Stimulated activated CD8-positive, alpha-beta memory T cell treated with anti-CD3 and anti-CD28 coated beads, Interleukin-2, amount 100 ng/mL, for 48 hours (primary cell): ENCODE measurements at places on chromosomes 6 and 20.
A peak's percentile ranks its signal among the peaks of the same experiment; 100 is the strongest.

- DNase-seq = peak; percentile 62
Measured at GRCh38 chr6:27495386-27496135, 22.7 kb upstream of the ZNF184 start.

- no peak for DNase-seq
Measured at GRCh38 chr6:24966381-24966780, 30.6 kb upstream of the RIPOR2 start.

DNA sequence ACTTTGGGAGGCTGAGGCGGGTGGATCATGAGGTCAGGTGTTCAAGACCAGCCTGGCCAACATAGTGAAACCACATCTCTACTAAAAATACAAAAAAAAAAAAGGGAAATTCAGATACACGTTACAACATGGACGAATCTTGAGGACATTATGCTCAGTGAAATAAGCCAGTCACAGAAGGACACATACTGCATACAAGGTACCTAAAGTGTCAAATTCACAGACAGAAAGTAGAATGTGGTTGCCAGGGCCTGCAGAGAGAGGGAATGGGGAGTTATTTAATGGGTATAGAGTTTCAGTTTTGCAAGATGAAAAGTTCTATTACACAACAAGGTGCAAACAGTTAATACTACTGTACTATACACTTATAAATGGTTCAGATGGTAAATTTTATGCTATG is 75.1 kb downstream of the SNX5 start:
- no peak for DNase-seq

DNA sequence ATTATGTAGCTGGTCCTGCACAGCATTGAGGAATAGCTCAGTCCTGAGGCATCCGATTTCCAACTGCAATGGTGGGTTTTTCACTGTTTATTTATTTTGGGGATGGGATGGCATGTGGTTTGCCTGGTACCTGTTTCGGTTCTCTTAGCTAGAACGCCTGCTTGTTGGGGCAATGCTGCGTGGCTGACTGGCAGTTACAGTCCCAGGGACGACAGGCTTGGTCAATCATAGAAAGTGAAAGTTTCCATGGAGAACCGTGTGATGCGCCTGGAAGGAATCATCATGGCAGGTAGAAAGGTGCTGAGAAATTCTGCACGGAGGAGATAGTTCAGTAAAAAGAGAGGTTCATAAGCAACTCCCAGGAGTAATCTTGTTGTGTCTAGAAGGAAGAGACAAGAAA is 18.4 kb downstream of the ID4 start:
- no peak for DNase-seq

DNA sequence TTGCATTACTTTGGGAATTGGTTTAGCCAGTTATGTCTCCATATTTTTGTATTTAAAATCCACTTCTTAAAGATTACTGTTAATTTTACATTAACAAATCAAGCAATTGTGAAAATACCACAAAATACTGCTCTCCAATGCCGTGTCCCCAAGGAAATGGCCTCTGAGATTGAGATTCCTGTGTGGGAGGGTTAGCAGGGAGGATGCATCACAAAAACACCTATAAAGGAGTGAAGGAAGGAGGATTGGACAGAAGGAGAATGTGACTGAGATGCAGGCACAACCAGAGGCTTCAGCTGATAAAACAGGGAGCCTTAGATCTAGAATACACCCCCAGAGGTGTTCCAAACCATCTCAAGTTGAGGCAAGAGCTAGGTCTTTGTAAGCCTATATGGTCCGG is 34.2 kb upstream of the NKAIN2 start:
- DNase-seq = no peak

DNA sequence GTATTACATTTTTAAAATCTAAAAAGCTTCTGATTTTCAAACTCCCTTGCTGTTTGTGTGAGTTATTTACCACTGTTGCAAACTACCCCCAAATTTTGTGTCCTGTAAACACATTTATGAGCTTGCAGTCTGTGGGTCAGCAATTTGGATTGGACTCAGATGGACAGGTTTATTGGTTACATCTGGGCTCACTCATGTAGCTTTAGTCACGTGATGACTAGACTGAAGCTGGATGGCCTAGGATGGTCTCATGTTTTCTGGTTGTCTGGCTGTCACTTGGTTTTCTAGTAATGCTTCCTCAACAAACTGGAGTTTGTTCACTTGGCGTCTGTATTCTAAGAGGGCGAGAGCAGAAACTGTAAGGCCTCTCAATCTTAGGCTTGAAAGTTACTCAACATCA is 12.2 kb upstream of the C6orf58 start:
- DNase-seq = no peak

- DNase-seq = no peak
Measured at GRCh38 chr6:75023634-75024033, 182.2 kb downstream of the COL12A1 start.

DNA sequence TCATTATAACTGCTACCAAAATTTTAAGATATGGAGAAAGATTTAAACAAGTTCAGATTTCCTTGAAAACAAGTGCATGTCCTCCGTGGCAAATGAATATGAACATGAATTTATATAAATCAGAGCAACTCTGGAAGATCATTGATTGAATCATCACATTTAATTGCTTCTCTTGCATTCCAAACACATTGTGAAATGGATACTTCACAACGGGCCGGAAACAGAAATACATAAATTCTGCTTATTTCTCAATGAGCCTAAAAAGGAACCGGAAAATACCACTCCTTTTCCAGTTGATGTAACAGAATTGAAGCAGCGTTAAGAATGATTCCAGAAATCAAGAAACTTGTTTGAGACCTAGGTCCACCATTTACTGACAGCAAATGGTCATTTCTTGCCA is 134.6 kb upstream of the BTN3A2 start:
- no peak for DNase-seq

- no peak for DNase-seq
Measured at GRCh38 chr6:156870924-156871539, 93.9 kb downstream of the ARID1B start.

GRCh38 chr6:15553031-15553430 is 109.8 kb downstream of the DTNBP1 start:
- DNase-seq = no peak

GRCh38 chr6:28408076-28408802 is 8.7 kb upstream of the ZSCAN12 start:
- DNase-seq = no peak

- no peak for DNase-seq
Measured at GRCh38 chr20:16459019-16459700, 114.1 kb downstream of the KIF16B start.

GRCh38 chr6:137399881-137400443 is 94.2 kb downstream of the OLIG3 start:
- DNase-seq = no peak

GRCh38 chr20:7589164-7589563 is 351.1 kb downstream of the HAO1 start:
- DNase-seq = no peak

DNA sequence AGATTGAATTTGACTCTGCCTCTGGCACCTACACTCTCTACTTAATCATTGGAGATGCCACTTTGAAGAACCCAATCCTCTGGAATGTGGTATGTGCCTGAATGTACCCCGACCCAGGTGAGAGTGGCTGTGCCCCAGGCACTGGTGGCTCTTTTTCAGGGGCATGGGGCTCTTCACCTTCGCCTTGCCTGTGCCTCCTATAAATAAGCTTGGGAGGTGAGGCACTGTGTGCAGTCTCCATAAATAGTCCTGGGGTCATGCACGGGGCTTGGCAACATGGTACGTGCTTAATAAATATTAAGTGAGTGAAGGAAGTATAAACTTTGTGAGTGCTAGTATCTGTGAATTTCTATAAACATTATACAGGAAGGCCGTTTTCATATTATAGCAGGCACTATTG is 33.0 kb downstream of the GHRH start:
- DNase-seq = no peak

- no peak for DNase-seq
Measured at GRCh38 chr20:51789434-51789833, 12.9 kb downstream of the SALL4 start.

DNA sequence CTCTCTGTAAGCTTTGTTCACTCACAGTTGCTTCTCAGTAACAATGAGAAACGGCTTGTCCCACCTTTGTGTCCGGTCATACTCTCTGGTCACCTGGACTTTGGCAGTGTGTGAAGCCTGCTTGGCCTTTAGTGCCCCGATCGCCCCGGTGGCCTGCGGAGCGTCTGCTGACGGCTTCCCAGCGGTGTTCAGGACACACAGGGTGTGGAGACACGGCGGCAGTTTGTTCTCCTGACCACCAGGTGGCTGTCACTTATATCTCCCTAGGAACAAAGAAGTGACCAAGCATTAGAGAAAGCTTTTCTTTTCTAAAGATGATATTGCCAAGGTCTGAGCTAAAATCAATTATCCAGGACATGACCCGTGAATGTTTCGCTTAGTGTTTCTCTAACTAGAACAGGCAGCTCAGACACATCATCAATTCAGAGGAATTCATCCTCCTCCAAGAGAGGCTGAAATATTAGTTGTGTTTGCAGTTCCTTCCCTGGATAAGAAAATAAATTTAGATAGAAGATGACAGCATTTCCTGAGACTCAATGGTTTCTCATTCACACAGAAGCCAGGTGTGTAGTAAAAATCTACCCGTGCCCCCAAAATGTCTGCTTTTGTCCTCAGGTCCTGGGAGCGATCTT is 167.4 kb upstream of the THBS2 start:
- DNase-seq = no peak

- DNase-seq = no peak
Measured at GRCh38 chr20:2524709-2525506, 11.5 kb upstream of the TMC2 start.

DNA sequence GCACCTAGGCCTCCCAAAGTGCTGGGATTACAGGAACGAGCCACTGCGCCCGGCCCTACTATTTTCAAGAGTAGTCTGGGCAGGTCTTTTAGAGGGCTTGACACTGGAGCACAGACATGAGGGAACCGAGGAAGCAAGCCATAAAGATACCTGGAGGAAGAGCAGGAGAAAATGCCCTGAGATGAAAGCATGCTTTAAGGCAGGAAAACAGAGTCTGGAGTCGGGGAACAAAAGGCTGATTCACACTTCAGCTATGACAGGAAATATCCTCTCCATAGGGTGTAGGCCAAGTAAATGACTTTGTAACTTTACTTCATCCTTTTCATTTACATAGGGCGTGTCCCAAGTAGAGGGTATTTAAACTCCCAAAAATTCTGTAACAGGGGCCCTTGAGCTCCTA is 4.3 kb upstream of the SERINC3 start:
- DNase-seq = no peak

DNA sequence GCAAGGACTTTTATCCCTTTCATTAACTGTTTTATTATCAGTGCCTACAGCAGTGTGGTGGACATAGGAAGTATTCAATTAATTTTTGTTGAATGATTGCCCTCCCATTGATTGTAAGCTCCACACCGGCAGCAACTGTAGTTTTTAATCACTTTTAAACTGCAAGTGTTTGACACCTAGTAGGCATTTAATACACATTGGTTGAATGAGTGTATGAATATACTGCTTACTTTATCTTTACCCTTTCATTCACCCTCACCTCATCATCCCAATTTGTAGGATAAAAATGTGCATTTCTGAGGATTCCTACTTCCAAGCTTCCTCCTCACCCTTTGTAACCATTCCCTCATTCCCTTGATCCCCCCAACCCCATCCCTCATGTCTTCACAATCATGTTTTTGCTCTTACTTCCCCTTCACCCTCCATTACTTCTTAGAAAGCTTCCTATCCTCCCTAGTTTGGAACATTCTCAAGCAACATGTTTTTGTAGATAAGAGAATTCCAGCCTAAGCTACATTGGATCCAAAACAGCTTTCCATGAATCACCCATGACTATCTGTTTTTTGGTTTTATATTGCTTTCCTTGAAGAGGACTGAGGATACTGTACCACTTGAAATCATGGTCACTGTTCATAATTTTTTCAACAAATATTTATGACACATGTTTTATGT is 955 bp upstream of the SLC26A8 start:
- DNase-seq = no peak

DNA sequence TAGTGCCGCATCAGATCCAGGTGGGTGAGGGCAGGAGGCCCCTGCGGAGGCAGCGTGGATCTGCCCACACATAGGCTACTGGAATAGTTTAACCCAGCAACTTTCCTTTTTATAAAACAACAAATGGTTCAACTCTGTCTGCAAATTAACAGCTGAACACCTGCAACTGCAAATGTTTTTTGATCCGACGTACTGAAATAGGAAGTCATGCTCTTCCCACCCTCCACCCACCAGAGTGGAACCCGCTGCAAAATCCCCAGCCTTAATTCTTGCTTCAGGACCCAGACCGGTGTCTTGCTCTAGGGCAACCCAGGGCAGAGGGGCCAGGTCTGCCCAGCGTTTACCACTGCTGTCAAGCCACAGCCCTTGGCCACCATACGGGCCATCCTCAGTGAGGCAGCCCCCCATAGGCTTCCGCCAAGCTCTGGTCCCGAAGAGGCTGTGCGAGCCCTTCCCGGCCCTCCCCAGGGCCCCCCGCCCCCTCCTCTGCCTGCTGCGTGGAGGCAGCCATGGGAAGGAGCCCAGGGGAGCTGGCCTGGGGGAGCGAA is 334.3 kb downstream of the ZFAND3 start:
- no peak for DNase-seq

DNA sequence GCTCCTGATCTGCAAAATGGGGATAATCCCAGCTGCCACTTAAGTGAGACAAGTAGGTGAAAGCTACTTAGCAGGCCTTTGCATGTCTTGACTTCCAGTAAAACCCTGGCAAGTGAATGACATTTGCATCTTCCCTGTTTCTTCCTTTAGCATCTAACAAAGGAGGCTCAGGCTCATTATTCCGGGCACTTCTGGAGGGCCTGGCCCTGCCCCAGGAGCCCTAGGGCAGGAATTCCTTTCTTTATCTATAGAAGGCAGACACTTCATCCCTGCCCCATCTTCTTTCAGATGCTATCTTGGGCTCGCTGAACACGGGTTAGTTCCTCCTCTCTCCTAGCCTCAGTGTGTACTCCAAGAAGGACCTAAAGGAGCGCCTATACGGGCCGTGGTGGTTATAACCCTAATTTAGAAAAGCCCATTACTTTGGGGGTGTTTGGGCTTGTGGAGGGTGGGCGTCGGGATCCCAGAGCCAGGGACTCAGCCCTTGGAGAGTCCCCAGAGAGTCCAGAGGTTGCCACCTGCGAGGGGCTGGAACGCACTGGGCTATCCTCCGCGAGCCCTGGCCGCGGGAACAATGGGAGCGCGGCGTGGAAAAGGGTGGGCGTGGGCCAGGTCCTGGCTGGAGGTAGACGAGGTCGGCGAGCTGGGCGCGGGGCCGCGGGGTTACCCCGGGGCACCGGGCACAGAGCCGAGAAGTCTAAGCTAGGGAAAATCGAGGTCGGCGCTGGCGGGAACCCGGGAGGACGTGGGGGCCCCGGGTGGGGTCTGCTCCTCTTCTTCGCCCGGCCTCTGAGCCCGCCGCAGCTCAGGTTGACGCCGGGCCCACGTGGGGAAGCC is 62.8 kb upstream of the EPB41L1 start:
- DNase-seq = no peak

GRCh38 chr6:31010393-31011060 is at the start of gene MUC22:
MUC22 (plus strand) TSS chr6:31010474; CDS start chr6:31010707, 233 bp downstream.
- DNase-seq = no peak

- no peak for DNase-seq
Measured at GRCh38 chr6:8513174-8513573, 77.8 kb upstream of the SLC35B3 start.

- DNase-seq = no peak
Measured at GRCh38 chr20:57824909-57825308, 115.1 kb upstream of the PMEPA1 start.
